ENCODE measurements at places on chromosomes 3 and 15. TPM values are rescaled to one million over a fixed set of nuclear protein-coding genes. Genes with fewer than 3 reads are reported as not detected.

DNA sequence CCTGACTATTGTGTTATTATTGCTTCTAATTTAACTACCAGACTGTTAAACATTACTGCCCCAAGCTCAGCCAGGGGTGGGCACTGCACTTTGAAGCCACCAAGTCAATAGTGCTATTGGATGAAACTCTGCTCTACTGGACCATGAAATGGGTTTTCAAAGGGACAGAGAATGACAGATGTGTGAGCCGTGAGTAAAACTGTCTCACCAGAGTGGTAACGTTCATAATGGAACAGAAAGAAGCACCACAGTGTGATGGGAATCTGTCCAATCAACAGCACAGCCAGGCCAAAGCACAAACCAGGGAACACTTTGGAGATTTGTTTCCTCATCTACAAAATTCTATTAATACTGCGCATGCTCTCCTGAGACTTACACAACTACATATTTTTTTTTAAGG lies 171.8 kb upstream of the LPP start:
- DNase-seq = no peak

GRCh38 chr3:138118612-138119422 lies 3.4 kb upstream of the DZIP1L start:
- DNase-seq = peak; percentile 73

Gene DUOXA2
- not detected for total RNA-seq

DNA sequence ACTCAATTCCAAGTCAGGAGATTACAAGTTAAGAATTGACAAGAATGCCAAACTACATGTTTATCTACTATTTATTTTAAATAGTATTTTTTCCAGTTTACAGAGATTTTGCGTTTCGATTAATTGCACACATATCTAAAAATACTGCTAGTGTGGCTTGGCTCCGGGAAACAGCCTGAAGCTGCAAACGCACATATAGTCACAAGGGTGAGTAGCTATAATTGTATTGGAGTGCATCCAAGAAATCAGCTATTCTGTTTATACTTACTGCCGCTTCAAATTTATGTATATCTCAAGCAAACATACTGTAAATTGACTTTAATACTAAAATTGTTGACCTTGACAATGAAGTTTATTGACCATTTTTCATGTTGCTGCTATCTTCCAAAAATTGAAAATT lies 77.0 kb upstream of the PLSCR5 start:
- peak; percentile 0 for DNase-seq

Gene PPARG
- 21.9 TPM for total RNA-seq

Gene SENP8
- 3.1 TPM for total RNA-seq

GRCh38 chr15:97504031-97504792 lies 456.3 kb upstream of the ARRDC4 start:
- DNase-seq = peak; percentile 0

Gene TM4SF1
- total RNA-seq = 366 TPM

DNA sequence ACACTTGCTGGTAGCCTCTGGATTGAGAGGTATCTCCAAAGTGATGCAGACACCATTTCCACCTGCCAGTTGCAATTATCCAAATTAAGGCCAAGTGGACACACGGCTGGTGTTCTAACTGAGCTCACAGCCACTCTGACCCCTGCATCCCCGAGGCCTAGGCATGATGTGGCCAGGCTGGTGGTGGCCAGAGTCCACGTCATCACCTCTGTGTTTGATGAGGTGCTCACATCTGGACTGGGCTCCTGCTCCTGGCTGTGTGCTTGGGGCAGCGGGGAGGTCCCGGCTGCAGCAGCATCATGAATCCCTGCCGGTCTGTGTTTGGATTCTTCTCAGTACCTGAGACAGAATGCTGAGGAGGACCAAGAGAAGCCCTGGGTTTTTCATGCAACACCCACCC lies 4.9 kb downstream of the OXTR start:
- DNase-seq = no peak

- peak; percentile 96 for DNase-seq
These were observed 32.7 kb downstream of the ZNF385D start for GRCh38 chr3:21718161-21718765.

Measured in IMR-90 (cell line).